Activated naive CD4-positive, alpha-beta T cell treated with anti-CD3 and anti-CD28 coated beads, Interleukin-2, amount 10 ng/mL, durations not matched to agents 5 hours and 36 hours (primary cell): ENCODE measurements at places on chromosomes 3 and 15. TPM values are rescaled to one million over a fixed set of nuclear protein-coding genes. Genes with fewer than 3 reads are reported as not detected.

Gene NUP210
- 171 TPM for total RNA-seq

Gene GPR171
- total RNA-seq = 252 TPM

Gene CCR9
- not detected for total RNA-seq

Gene MLF1
- total RNA-seq = not detected

Gene NAALADL2
- not detected for total RNA-seq

Gene LIPC
- total RNA-seq = 1.2 TPM

Gene RARB
- total RNA-seq = not detected

Gene BTLA
- total RNA-seq = 74.4 TPM

Gene GAP43
- not detected for total RNA-seq

Gene ACP3
- total RNA-seq = not detected

Gene CHL1
- not detected for total RNA-seq

Gene CEP152
- 31.3 TPM for total RNA-seq

Gene SH2D7
- total RNA-seq = not detected

Gene FRMD4B
- 10.5 TPM for total RNA-seq

Gene OIP5
- 12.8 TPM for total RNA-seq

Gene MYRIP
- total RNA-seq = not detected

Gene GASK1A
- not detected for total RNA-seq

Gene DIPK2A
- total RNA-seq = 21.7 TPM

Gene AQR
- 32.1 TPM for total RNA-seq

Gene GHSR
- total RNA-seq = not detected

Gene KLF15
- not detected for total RNA-seq

Gene GTF2E1
- total RNA-seq = 26.7 TPM

Gene FYTTD1
- 52.0 TPM for total RNA-seq

Gene CPEB1
- not detected for total RNA-seq

Gene UNC13C
- total RNA-seq = not detected

Gene ANKUB1
- total RNA-seq = not detected

Gene AQP9
- total RNA-seq = not detected

Gene PIERCE2
- total RNA-seq = not detected
